ENCODE measurements at places on chromosomes 5 and 9. TPM values are rescaled to one million over a fixed set of nuclear protein-coding genes. Genes with fewer than 3 reads are reported as not detected.
A peak's percentile ranks its signal among the peaks of the same experiment; 100 is the strongest.

- H3K27ac ChIP-seq = peak overlapping the region; percentile 0
- no peak for DNase-seq
- H3K4me1 ChIP-seq = peaks cover 10% of the 10 kb centered on the region
- no peaks in the 10 kb centered on the region for H3K27me3 ChIP-seq
- peaks cover 4% of the 10 kb centered on the region for H3K36me3 ChIP-seq
Measured at GRCh38 chr5:68243251-68243650, 27.7 kb downstream of the PIK3R1 start.

GRCh38 chr5:16780325-16780724, 155.8 kb downstream of the MYO10 start:
- H3K36me3 ChIP-seq = no peaks in the 10 kb centered on the region
- no peaks in the 10 kb centered on the region for H3K4me1 ChIP-seq
- no peaks in the 10 kb centered on the region for H3K27me3 ChIP-seq

GRCh38 chr5:74356009-74356695, 284.4 kb downstream of the ENC1 start:
- H3K27ac ChIP-seq = no peak overlapping the region
- no peak overlapping the region for H3K4me3 ChIP-seq
- no peak for DNase-seq
- H3K36me3 ChIP-seq = no peaks in the 10 kb centered on the region

GRCh38 chr5:145903867-145904266, 31.1 kb upstream of the GRXCR2 start:
- H3K4me1 ChIP-seq = no peaks in the 10 kb centered on the region
- H3K36me3 ChIP-seq = no peaks in the 10 kb centered on the region
- DNase-seq = no peak
- no peak overlapping the region for H3K27ac ChIP-seq

DNA sequence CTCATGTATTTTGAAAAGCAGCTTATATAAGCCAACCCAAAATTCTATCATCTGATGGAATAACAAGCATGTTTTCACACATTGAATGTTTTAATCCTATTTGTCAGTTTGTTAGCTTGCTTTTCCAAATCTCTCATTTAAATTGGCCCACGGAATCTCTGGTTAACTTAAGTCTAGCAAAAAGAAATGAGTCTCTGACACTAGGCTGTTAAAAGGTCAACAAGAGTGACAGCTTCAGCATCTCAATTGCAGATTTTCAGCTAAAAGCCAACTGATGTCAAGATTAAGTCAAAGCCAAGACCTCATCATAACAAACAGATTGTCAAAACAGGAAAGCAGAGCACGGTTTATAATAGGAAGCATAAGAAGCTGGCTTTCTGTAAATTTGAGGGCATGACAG, 49.4 kb upstream of the CDH9 start:
- H3K27ac ChIP-seq = no peak overlapping the region
- H3K4me1 ChIP-seq = no peaks in the 10 kb centered on the region
- no peak for DNase-seq
- H3K4me3 ChIP-seq = no peak overlapping the region
- no peaks in the 10 kb centered on the region for H3K36me3 ChIP-seq

Gene CDC20B
- not detected for total RNA-seq

- peaks cover 4% of the 10 kb centered on the region for H3K36me3 ChIP-seq
- DNase-seq = no peak
- H3K4me3 ChIP-seq = no peak overlapping the region
- H3K27ac ChIP-seq = no peak overlapping the region
Measured at GRCh38 chr9:94622087-94622800, 17.1 kb downstream of the FBP1 start.

DNA sequence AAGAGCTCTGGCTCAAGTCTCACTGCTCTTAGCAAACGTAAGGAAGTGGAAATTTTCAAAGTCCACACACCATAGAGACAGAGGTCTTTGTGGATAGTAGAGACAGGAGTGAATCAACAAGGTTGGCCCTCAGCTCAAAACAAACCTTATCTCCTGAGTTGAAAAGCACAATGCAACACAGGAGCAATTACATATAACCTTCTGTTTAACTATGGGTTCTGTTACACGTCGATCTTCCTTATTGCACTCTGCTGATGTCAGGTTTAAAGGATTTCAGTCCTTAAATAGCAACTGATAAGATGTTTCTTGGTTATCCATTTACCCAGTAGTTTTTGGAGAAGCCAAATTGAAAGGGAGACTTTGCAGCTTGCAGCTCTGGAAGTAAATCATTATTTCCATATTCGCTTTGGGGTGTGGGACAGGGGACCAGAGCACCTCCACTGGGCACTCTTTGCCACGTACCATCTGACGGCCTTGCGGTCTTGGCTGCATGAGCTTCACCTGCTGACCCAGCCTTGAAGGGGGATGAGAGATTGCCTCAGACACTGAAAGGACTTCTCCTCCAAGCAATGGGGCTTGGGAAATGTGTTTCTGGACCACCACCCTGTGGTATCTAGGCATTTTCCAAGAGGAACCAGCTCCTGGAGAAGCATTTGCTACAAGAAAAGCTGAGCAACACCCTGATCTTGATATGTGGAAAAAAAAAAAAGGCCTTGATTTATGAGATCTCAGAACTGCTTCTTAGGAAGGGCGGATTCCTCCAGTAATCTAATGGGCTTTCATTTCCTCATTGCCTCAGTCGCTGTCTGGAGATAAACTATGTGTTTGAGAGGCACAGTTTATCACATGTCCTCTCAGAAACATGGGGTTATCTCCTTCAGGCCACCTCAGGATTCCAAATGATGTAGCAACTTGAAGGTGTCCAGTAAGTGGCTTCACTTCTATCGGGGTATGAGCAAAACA, 56.2 kb upstream of the ZNF622 start:
- peak overlapping the region; percentile 1 for H3K4me3 ChIP-seq
- peaks cover 18% of the 10 kb centered on the region for H3K4me1 ChIP-seq
- no peaks in the 10 kb centered on the region for H3K27me3 ChIP-seq
- peak overlapping the region; percentile 35 for H3K27ac ChIP-seq

All from liver (tissue), 10 donors.